ENCODE measurements at places on chromosomes 5 and 9.

DNA sequence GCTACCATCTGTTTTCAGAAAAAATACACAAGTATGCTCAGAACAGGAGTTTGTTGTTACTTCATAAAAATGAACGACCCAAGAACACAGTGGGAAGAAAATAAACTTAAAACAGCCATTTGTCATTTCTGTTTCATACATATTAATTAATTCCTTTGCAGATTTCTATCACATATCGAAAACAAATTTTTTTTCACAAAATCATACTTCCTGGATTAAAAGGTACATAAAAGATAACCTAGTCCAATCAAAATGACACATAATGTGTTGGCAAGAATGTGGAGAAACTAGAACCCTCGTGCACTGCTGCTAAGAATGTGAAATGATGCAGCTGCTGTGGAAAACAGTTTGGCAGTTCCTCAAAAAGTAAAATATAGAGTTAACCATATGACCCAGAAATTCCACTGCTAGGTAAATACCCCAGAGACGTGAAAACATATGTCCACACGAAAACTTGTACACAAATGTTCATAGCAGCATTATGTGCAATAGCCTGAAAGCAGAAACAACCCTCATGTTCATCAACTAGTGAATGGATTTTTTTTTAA lies 46.0 kb downstream of the MYO10 start:
- DNase-seq, result no peak

GRCh38 chr9:113513111-113513510 lies 49.6 kb downstream of the RGS3 start:
- no peak for DNase-seq

DNA sequence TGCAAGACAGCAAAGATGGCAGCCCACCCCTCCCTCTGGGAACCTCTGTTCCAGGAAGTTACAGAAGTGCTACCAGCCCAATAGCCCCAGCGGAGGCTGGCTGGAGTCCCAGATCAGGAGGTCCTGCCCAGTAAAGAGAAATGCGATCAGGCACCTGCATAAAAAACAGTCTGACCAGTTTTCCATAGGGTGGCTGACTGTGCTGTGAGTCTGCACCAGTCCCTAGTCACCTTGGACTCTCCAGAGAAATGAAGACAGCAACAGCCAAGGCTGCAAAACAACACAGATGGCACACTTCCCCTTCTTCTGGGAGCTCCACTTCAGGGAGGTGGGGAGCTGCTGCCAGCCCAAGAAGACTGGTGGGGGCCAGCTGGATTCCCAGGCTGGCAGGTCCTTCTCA lies 265.5 kb upstream of the PCSK5 start:
- no peak for DNase-seq

GRCh38 chr5:75049456-75050351 lies 2.7 kb downstream of the GCNT4 start:
- DNase-seq, result peak; percentile 28

DNA sequence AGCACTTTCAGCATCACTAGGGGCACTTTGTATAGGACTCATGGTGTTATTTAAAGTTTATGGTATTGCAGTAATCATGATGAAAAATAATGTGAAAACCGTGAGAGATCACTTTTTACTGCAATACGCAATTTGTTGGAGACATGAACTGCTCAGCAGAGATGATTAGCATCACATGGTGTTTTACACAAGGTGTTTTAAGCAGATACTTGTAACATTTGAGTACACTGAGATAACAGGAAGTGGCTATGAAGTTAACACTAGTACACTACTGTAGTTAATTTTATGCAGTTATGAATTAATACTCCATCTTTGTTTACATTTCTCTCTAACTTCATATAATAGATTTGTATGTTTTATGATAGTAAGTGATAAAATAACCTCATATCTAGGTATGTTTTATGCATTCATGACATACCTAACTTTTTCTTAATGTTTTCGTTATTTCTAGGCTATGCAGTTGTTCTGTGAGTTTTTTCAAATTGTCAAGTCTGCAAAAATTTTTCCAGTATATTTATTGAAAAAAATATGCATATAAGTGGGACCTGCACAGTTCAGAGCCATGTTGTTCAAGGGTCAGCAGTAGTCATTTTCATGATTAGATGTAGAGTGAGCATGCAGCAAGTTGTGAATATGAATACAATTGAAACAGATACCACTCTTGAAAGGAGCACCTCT lies 13.0 kb downstream of the SUB1 start:
- no peak for DNase-seq

GRCh38 chr5:35990520-35990919 lies 670 bp downstream of the UGT3A1 start:
- no peak for DNase-seq

- no peak for DNase-seq
These were observed 154.5 kb downstream of the DROSHA start for GRCh38 chr5:31377274-31377946.

- no peak for DNase-seq
These were observed 32.4 kb downstream of the RASEF start for GRCh38 chr9:83030391-83031107.

DNA sequence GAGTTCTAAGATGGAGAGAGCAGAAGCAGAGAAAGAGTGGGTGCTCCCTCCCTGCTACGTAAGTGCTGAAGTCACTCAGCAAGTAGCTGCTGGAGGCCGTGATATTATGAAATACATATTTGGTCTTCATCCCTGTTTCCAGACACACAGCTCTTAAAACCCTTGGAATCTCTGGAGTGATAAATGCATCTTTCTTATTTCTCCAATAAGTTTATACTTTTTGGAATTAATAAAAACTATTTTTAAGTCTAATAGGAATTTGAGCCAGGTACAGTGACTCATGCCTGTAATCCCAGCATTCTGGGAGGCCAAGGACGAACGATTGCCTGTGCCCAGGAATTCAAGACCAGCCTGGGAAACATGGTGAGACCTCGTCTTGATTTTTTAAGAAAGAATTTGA lies 60.6 kb downstream of the AUH start:
- DNase-seq, result no peak

GRCh38 chr9:69454321-69454720 lies 129.3 kb downstream of the ENTREP1 start:
- DNase-seq, result no peak

GRCh38 chr5:180652771-180653170 lies 3.4 kb upstream of the FLT4 start:
- DNase-seq, result no peak

GRCh38 chr5:39638813-39639212 lies 214.0 kb upstream of the DAB2 start:
- no peak for DNase-seq

- DNase-seq, result no peak
These were observed 305.4 kb upstream of the NUDT12 start for GRCh38 chr5:103867857-103868598.

- DNase-seq, result no peak
These were observed 104.2 kb downstream of the PPARGC1B start for GRCh38 chr5:149834246-149834855.

DNA sequence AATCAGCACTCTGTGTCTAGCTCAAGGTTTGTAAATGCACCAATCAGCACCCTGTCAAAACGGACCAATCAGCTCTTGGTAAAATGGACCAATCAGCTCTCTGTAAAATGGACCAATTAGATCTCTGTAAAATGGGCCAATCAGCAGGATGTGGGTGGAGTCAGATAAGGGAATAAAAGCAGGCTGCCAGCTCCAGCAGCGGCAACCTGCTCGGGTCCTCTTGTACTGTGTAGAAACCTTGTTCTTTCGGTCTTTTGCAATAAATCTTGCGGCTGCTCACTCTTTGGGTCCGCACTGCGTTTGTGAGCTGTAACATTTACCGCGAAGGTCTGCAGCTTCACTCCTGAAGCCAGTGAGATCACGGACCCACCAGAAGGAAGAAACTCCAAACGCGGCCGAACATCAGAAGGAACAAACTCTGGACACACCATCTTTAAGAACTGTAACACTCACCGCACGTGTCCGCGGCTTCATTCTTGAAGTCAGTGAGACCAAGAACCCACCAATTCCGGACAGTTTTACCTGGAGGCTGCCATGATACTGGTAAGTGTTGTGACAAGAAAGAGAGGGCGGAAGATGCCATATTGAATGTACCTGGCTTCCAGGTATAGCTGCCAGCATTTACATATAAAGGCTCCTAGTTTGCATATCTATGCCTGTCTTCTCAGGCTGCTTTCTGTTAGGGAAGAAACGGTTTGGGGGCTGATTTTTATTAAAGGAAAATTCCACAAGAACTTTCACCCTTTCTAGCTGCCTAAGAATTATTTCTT lies 758.5 kb upstream of the CTNND2 start:
- no peak for DNase-seq

GRCh38 chr9:130874783-130875182 lies 21.8 kb downstream of the QRFP start:
- no peak for DNase-seq

GRCh38 chr9:134206311-134207300 lies 42.2 kb upstream of the RNU6ATAC start:
- DNase-seq, result no peak

- DNase-seq, result no peak
These were observed 102.7 kb upstream of the SLC12A2 start for GRCh38 chr5:127980843-127981242.

- no peak for DNase-seq
These were observed 351.8 kb upstream of the WWC1 start for GRCh38 chr5:167939686-167940085.

All from left ventricle myocardium inferior (tissue), 1 donor.